Right renal cortex interstitium (tissue), 3 donors: ENCODE measurements at places on chromosomes 5 and 9. TPM values are rescaled to one million over a fixed set of nuclear protein-coding genes. Genes with fewer than 3 reads are reported as not detected.

INSYN2B gene
- 2.0 TPM for polyA plus RNA-seq

NR5A1 gene
- not detected for polyA plus RNA-seq

PTPRD gene
- polyA plus RNA-seq, result 109 TPM

OSTF1 gene
- 31.0 TPM for polyA plus RNA-seq

CAMK2A gene
- polyA plus RNA-seq, result 2.5 TPM

GZMA gene
- polyA plus RNA-seq, result 0.83 TPM
